A549 treated with dexamethasone at 1 μM for 4 hours (cell line): ENCODE measurements at places on chromosomes 7 and 10. TPM values are rescaled to one million over a fixed set of nuclear protein-coding genes. Genes with fewer than 3 reads are reported as not detected.

The SFTPD gene
- total RNA-seq = 0.14 to 0.35 TPM (median 0.28 TPM) in 5 replicates

The ASZ1 gene
- total RNA-seq = not detected in 5 replicates

The ATP6V0A4 gene
- total RNA-seq = 0.20 to 0.27 TPM (median 0.27 TPM) in 5 replicates

The ADO gene
- 17.4 to 21.8 TPM (median 20.7 TPM) in 5 replicates for total RNA-seq

The PI4K2A gene
- total RNA-seq = 18.7 to 22.7 TPM (median 22.0 TPM) in 5 replicates

The POLD2 gene
- 138 to 183 TPM (median 176 TPM) in 5 replicates for total RNA-seq

The LMBR1 gene
- total RNA-seq = 24.4 to 40.4 TPM (median 36.6 TPM) in 5 replicates

The LRRD1 gene
- not detected in 5 replicates for total RNA-seq

The ALOX5 gene
- 0.32 to 0.46 TPM (median 0.40 TPM) in 5 replicates for total RNA-seq

The CABCOCO1 gene
- total RNA-seq = 0.12 to 0.34 TPM (median 0.25 TPM) in 5 replicates

The CBX3 gene
- 199 to 274 TPM (median 215 TPM) in 5 replicates for total RNA-seq

The SLC16A12 gene
- 0.45 to 2.0 TPM (median 1.5 TPM) in 5 replicates for total RNA-seq

The MOSPD3 gene
- total RNA-seq = 15.5 to 21.8 TPM (median 20.2 TPM) in 5 replicates

The ZKSCAN1 gene
- 7.5 to 12.8 TPM (median 10.7 TPM) in 5 replicates for total RNA-seq

The ERVW-1 gene
- total RNA-seq = 0.04 TPM in 2 of 5 replicates, not detected in the others

The TMEM229A gene
- not detected in 5 replicates for total RNA-seq

The LEP gene
- total RNA-seq = not detected in 5 replicates

The CLRN3 gene
- total RNA-seq = 0.07 TPM in 1 of 5 replicates, not detected in the others

The AMZ1 gene
- total RNA-seq = 0.02 to 0.12 TPM (median 0.08 TPM) in 5 replicates

The PAPOLB gene
- not detected in 5 replicates for total RNA-seq

The GLRX3 gene
- 186 to 220 TPM (median 197 TPM) in 5 replicates for total RNA-seq

The KNDC1 gene
- total RNA-seq = 0.60 to 1.5 TPM (median 1.3 TPM) in 5 replicates

The ITIH2 gene
- 0.10 to 0.34 TPM (median 0.26 TPM) in 5 replicates for total RNA-seq

The AOAH gene
- 0.11 to 0.16 TPM in 2 of 5 replicates, not detected in the others for total RNA-seq

The CALML5 gene
- total RNA-seq = not detected in 5 replicates

The GPR15LG gene
- 0.21 TPM in 1 of 5 replicates, not detected in the others for total RNA-seq
